ENCODE measurements at places on chromosomes 16 and 17.

- no peak for DNase-seq
Observed at GRCh38 chr16:49495596-49496355, 122.2 kb downstream of the C16orf78 start.

- no peak for DNase-seq
Observed at GRCh38 chr17:17888821-17889220, 52.0 kb upstream of the SREBF1 start.

DNA sequence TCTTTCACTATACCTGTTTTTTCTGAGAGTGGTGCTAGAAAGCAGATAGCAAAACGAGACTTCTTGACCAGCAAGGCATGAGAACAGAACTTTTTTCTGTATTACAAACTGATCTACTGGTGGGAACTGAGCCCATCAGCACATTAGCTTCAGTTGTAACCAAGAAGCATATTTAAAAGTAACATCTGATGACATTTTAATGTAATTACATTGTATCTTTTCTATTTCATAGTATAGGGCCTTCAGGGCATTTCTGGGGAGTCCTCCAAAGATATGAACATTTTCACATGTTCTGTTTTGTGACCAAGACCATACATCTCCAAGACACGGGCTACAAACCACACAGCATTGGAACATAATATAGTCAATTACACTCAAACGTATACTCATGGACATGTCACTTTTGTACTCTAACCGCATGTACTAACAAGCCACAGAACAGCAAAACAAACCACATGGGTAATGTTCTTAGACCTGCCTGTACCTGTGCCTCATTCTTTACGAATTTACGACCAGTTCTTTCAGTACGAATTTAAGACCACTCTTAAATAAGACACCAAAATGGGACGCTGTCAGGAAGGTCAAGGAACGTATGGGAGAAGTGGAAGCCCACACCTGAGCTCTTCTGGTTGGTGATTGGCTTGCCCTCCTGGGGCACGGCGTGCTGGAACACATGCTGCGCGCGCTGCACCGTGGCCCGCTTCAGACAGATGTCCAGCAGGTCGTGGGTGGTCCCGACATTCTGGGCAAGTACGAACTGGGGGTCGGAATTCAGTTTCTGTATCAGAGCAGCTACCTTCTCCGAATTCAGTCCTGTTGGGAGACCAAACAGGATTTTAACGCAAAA lies 825 bp downstream of the BLMH start:
- DNase-seq, result peak; percentile 14

GRCh38 chr16:19662351-19662750 lies 55.7 kb downstream of the KNOP1 start:
- DNase-seq, result no peak

- DNase-seq, result no peak
Observed at GRCh38 chr16:63945806-63946205, 1176.1 kb downstream of the CDH11 start.

- no peak for DNase-seq
Observed at GRCh38 chr17:41581366-41582060, 5.2 kb downstream of the KRT14 start.

GRCh38 chr16:17471719-17472461 lies 1.1 kb upstream of the XYLT1 start:
- no peak for DNase-seq

- DNase-seq, result no peak
Observed at GRCh38 chr16:87829988-87830672, 39.2 kb downstream of the SLC7A5 start.

DNA sequence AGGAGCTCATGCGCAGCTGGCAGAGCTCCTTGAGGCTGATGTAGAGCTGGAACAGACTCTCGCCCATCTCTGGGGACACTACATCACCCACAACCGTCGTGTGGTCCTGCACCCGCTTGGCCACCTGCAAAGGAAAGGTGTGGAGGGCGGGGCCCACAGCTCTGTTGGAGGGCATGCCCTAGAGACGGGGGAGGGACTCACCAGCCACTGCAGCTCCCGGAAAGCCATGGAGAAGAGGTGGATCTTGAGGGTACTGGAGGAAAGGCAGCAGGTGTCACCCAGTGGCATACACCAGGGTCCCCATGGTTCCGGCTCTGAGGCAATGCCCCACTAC lies 8.6 kb downstream of the UNC13D start:
- DNase-seq, result no peak

All from stimulated activated CD4-positive, alpha-beta T cell treated with anti-CD3 and anti-CD28 coated beads, Interleukin-1b, Interleukin-23, amount 100 ng/mL, for 24 hours (primary cell).